Transverse colon (tissue), 4 donors: ENCODE measurements at places on chromosomes 12 and 14. TPM values are rescaled to one million over a fixed set of nuclear protein-coding genes. Genes with fewer than 3 reads are reported as not detected.

GRCh38 chr12:104673696-104674482, 217.1 kb downstream of the CHST11 start:
- no peak for DNase-seq

- DNase-seq = no peak
Observed at GRCh38 chr12:83537428-83538053, 850.8 kb downstream of the TMTC2 start.

GRCh38 chr12:75884465-75884985, 147.1 kb downstream of the PHLDA1 start:
- DNase-seq = no peak

GRCh38 chr12:131511391-131511802, 199.5 kb upstream of the SFSWAP start:
- DNase-seq = peak; percentile 12

- no peak for DNase-seq
Observed at GRCh38 chr14:75267141-75267721, 11.4 kb upstream of the FOS start.

- peak; percentile 68 for DNase-seq
Observed at GRCh38 chr12:89384050-89384758, 31.9 kb upstream of the DUSP6 start.

DNA sequence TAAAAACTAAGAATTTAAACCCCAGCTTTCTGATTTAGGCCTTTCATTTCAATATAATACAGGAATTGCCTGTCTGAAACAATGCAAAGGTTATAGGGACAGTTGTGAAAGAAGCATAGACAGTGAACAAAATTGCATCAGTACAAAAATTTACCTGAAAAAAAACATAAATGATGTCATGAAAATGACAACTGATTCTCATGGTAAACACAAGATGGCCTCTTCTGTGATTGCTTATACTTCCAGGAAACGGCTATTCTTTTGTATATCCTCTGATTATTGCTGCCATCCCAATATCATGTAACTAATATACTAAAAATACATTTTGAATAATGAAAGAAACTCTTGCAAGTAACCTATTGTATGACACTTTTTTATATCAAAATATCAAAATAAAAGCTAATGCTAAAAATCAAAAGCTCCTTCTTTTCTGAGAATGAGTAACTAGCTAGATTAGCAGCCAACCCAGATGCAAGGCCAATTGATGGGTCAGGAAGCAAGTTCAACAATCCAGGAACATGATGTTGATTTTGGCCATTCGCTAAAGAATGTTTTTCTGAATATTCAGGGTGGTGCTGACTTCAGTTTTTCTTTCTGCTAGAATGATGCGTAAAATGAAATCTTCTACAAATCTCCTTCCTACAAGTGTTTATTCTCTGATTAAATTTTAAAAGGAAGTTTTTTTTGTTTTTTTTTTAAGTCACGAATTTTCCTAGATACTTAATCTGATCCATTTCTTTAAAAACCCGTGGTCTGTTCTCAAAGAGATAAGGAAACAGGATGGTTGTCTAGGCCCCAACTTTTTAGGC, 83.6 kb downstream of the ALX1 start:
- DNase-seq = no peak

DNA sequence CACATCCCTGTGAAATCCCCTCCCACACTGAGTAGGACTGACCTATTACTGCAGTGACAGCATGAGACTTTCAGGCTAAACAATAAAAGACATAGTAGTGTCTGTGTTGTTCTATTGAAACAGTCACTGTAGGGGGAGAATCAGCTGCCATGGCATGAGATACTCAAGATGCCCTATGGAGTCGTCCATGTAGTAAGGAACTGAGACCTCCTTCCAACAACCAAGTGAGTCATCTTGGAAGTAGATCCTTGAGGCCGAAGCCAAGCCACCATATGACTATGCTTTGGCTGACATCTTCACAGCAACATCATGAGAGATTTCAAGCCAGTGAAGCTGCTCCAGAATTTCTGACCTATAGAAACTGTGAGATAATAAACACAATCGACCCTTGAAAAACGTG, 12.1 kb upstream of the LRP6 start:
- DNase-seq = no peak

GRCh38 chr12:105368047-105368646, 37.7 kb downstream of the C12orf75 start:
- DNase-seq = no peak

GRCh38 chr12:89082370-89082753, 269.9 kb downstream of the DUSP6 start:
- no peak for DNase-seq

DNA sequence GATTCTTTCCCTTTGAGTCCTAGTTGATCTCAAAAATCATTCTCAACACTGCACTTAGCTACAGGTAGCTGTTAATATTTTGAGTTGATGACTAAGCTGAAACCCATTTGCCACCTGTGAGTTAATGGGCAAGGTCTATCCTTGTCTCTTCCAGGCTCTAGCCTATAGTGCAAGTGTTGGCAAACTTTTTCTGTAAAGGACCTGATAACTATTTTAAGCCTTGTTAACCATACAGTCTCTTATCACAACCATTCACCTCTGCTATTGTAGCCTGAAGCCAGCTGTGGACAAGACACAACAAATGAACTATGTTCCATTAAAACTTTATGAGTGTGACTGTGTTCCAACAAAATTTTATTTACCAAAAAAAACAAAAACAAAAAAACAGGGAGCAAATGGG, 19.4 kb downstream of the RAP1B start:
- DNase-seq = no peak

DNA sequence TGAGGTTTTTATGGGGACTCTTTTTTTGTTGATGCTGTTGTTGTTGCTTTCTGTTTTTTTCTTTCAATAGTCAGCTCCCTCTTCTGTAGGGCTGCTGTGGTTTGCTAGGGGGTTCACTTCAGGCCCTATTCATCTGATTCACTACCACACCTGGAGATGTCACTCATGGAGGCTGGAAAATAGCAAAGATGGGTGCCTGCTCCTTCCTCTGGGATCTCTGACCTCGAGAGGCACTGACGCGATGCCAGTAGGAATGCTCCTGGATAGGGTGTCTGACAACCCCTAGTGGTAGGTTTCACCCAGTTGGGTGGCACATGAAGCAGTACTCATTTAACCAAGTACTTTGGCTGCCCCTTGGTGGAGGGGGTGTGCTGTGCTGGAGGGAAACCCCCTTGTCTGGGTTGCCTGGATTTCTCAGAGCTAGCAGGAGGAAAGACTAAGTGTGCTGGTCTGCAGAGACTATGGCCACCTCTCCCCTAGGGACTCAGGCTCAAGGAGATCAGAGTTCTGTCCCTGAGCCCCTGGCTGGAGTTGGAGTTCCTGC, 745.5 kb downstream of the TMTC2 start:
- DNase-seq = no peak

- DNase-seq = no peak
Observed at GRCh38 chr12:127383281-127383680, 883.7 kb upstream of the TMEM132C start.

GRCh38 chr12:132236930-132237771, 92.2 kb downstream of the GALNT9 start:
- no peak for DNase-seq

- peak; percentile 87 for DNase-seq
Observed at GRCh38 chr14:95442633-95443021, 73.8 kb downstream of the SYNE3 start.

DNA sequence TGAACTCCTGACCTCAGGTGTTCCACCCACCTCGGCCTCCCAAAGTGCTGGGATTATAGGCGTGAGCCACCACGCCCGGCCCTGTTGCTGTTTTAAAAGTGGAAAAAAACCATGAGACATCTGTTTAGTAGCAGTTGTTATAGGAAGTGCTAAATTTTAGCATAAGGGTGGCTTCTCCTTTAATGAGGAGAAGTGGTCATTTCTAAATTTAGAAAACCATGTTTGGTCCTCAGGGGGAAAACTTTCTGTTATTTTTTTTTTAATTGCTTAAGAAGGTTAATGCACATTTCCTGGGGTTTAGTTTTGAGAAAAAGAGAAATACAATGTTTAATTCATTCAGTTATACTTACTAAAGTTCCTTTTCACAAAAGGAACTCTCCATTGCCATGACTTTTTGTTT, 102.1 kb downstream of the MYRFL start:
- DNase-seq = no peak

DNA sequence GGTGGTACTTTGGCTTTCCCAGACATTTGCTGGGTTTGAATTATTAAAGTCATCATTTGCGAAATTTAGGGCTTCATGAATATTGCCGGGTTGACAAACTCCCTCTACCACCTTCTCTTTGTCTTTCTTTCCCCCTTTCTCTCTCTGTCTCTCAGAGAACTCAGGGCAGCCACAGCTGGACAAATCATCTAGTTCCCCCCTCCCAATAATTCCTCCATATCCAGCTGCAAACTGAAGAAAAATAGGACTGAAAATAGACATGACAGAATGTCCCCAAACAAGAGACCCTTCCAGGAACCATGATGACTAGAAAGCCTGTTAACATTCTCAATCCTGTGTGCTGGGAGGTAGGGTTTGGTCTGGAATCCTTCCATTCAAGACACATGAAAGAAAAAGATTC, 67.1 kb upstream of the TBX5 start:
- no peak for DNase-seq

DNA sequence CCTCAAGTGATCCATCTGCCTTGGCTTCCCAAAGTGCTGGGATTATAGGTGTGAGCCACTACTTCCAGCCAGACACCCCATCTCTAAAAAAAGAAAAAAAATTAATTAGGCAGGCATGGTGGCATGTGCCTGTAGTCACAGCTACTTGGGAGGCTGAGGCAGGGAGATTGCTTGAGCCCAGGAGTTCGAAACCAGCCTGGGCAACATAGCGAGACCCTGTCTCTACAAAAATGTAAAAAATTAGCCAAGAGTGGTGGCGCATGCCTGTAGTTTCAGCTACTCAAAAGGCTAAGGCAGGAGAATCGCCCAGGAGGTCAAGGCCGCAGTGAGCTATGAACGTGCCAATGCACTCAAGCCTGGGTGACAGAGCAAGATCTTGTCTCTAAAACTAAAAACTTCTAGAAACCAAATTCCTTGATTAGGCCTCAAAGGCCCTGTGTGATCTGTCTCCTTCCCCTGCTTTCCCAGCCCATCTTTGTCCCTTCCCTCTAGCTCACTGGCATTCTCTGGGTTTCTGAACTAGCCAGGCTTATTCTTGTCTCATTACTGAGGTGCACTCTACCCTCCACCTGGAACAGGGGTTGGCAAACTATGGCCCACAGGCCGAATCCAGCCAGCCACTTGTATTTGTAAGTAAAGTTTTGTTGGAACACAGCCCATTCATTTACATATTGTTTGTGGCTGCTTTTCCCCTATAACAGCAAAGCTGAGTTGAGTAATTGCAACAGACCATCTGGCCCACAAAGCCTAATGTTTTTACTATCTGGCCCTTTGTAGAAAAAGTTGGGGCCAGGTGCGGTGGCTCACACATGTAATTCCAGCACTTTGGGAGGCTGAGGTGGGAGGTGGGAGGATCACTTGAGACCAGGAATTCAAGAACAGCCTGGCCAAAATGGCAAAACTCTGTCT, 17.2 kb upstream of the TPCN1 start:
- no peak for DNase-seq

- no peak for DNase-seq
Observed at GRCh38 chr14:75646762-75647161, 13.9 kb downstream of the ERG28 start.

DNA sequence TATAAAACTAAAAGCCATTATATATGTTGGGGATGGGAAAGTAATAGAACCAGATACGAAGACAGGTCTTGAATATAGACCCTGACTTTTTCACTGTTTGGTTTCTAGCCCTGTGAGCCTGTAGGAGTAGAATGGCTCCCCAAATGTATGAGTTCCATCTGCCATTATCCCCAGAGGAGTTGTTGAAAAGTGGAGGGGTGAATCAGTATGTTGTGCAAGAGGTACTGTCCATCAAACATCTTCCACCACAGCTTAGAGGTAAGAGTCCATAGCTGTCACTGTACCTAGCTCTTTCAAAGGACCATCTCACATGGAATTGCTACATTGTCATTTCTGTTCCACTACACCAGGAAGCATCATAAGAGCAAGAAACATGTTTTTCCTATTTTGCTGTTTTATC, 1.1 kb downstream of the NCAPD2 start:
- DNase-seq = no peak

GRCh38 chr12:22355011-22355580, 20.6 kb upstream of the ST8SIA1 start:
- no peak for DNase-seq

- DNase-seq = no peak
Observed at GRCh38 chr14:32102152-32102787, 25.2 kb downstream of the ARHGAP5 start.

DNA sequence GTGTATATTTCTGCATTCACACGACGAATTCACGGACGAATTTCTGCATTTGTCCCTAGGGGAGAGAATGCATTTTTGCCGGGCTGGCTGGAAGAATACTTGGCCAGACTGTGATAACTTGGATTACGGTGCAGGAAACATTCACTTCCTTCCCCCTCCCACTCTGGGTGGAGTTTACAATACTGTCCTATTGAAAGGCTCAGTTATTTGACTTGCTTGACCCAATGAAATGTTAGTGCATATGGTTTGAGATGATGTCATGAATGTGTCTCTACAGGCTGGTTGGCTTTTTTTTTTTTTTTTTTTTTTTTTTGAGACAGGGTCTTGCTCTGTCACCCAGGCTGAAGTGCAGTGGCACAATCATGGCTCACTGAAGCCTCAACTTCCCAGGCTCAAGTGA, 90.7 kb upstream of the NOS1 start:
- DNase-seq = no peak

GRCh38 chr12:13005649-13006048, 5.6 kb upstream of the HEBP1 start:
- no peak for DNase-seq

- peak; percentile 19 for DNase-seq
Observed at GRCh38 chr14:24634158-24634557, at the start of gene GZMB. Gene GZMB, minus strand, starts transcription at chr14:24634190. Its CDS starts 30 bp downstream, at chr14:24634160.

- DNase-seq = no peak
Observed at GRCh38 chr14:79487632-79488031, 723.7 kb downstream of the DIO2 start.

- DNase-seq = no peak
Observed at GRCh38 chr12:126286203-126286602, 1221.0 kb downstream of the AACS start.

The CATSPERB gene
- total RNA-seq = 5.1 TPM

The METTL1 gene
- 4.1 TPM for total RNA-seq

The LRRC43 gene
- total RNA-seq = not detected

The PTPN21 gene
- total RNA-seq = 28.3 TPM

The SLC38A1 gene
- 139 TPM for total RNA-seq

The SYT1 gene
- 4.9 TPM for total RNA-seq

The SERPINA9 gene
- total RNA-seq = not detected

The BAZ1A gene
- total RNA-seq = 47.0 TPM

The EIF2B2 gene
- total RNA-seq = 49.1 TPM

The PLEKHD1 gene
- 0.16 TPM for total RNA-seq

The KIF5A gene
- 1.6 TPM for total RNA-seq

The MAP3K9 gene
- total RNA-seq = 12.7 TPM

The ADAM21 gene
- not detected for total RNA-seq

The DHRS4 gene
- total RNA-seq = 54.9 TPM

The WNT1 gene
- total RNA-seq = not detected

The MYH7 gene
- total RNA-seq = 2.9 TPM
